ENCODE measurements at places on chromosomes 13 and 19.

DNA sequence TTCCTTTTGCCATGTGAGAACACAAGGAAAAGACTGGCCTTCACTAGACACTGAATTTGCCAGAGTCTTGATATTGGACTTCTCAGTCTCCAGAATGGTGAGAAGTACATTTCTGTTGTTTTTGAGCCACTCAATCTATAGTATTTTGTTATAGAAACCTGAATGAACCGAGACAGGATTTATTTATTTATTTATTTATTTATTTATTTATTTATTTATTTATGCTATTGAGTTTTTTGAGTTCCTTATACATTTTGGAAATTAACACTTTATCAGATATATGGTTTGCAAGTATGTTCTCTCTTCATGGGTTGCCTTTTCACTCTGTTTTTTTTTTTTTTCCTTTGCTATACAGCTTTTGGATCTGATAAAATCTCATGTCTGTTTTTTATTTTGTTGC is 319.0 kb upstream of the PCDH20 start:
- no peak for DNase-seq

DNA sequence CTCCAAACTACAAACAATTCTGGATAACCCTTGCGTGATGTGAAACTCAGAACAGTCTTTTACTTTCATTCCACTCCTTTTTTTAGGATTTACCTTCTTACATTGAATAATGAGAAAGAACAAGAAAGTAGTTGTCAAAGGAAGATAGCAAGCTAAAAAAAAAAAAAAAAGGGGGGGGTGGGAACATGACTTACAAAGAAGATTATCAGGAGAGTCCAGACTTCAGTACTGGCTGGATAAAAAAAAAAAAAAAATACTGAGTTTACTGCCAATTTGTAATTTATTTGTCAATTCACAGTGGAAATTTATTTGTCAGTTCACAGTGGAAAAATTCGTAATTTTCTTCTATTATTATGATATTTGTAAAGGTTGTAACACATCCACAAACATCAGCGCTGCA is 792.4 kb upstream of the SLITRK5 start:
- DNase-seq: no peak

DNA sequence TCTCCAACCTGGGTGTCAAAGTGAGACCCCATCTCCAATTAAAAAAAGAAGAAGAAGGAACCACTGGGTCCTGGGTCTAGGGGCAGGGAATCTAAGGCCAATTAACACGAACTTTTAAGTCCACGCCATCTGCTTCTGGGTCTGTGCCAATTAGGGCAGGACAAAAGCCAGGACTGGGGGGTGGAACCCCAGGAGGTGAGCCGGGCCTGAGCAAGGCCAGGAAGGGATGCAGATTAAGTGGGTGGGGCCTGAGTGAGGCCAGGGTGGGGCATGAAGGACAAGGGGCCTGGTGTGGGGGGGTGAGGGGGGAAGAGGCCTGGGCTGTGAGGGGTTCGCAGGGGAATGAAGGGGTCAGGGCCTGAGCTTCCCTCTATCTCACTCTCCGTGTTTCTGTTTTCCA is 26.3 kb upstream of the ZNF83 start:
- DNase-seq: no peak

- no peak for DNase-seq
Observed at GRCh38 chr19:49690656-49691242, at the start of gene CPT1C. CPT1C (plus strand) TSS chr19:49691116; CDS start chr19:49692253, 1,137 bp downstream.

GRCh38 chr19:39111593-39112199 is 13.9 kb upstream of the PAK4 start:
- no peak for DNase-seq

DNA sequence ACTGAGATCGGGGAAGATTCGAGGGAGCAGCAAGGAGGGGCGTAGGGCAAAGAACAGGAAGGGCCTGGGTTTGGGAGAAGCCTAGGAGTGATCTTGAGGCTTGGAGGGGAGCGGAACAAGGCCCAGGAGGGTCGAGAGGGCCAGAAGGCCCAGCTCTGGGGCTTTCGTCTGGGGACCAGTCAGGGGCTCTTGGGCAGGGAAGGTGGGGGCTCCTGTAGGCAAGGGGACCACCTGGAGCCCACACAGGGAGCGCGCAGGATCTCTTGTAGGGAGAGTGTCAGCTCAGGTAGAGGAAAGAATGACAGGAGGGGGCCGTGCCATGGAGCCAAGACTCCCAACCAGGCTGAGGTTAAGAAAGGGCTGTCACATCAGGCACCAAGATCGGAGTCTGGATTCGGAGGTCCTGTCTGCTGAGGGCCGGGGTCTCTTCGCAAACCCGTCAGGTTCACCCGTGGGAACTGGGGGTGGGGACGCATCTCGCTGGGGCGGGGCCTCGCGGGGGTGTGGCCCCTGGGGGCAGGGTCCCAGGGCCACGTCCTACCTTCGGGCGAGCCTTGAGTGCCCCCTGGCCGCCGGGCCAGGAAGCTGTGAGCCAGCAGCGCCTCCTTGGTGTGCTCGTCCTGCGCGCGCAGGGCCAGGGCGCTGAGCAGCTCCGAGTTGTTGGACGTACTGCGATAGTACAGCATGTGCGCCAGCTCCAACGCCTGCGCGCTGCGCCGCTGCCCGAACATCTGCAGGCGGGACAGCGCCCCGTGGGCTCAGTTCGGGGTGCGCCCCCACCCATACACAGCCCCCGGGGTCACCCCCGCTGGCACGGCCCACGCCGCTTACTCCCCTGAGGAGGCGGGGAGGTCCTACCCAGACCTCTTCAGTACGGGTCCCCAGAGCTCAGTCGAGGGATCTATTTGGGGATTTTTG is 8.4 kb downstream of the EMP3 start:
- DNase-seq: peak; percentile 74

- no peak for DNase-seq
Observed at GRCh38 chr19:843836-844545, 3.2 kb downstream of the PRTN3 start.

DNA sequence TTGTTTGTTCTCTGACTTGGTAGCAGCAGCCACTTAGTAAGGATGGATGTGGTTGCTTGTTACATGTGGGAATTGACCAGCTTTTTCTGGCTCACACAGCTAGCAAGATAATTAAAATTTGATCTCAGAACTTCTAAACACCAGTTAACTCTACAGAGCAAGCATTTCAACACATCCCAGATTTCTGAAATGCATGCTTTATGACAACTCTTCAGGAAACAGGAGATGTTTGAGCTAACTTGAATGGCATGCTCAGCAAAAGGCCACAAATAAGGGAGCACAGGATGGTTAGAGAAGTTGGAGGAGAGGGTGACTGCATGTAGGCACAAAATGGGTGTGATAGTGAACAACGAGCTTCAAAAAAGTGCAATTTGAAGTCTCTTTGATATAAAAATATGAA is 167.1 kb upstream of the SPRY2 start:
- no peak for DNase-seq

GRCh38 chr19:2578391-2578890 is 102.5 kb downstream of the GADD45B start:
- no peak for DNase-seq

GRCh38 chr13:111551204-111551820 is 230.9 kb downstream of the TEX29 start:
- no peak for DNase-seq

GRCh38 chr19:45320997-45321775 is 1.5 kb downstream of the CKM start:
- no peak for DNase-seq

GRCh38 chr19:45863840-45864628 is at the start of gene FOXA3:
FOXA3 (plus strand) TSS chr19:45864326; CDS start chr19:45864457, 131 bp downstream.
- DNase-seq: peak; percentile 30

DNA sequence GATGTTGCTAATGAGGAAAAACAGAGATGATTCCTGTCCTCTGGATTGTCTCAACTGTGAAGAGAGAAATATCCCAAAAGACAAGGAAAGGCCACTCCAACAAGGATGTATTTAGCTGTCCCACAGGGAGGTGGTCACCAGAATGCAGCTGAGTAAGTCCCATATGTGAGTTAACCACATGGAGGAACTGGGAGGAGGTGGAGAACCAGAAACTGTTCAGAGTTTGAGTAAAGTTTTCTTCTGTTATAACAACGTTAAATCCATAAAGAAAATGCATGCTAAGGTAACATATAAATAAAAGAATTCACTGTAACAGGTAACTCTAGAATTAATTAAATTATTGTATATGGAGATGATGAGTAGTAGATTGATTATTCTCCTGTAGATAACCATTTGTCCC is 5.3 kb downstream of the ZNF763 start:
- no peak for DNase-seq

DNA sequence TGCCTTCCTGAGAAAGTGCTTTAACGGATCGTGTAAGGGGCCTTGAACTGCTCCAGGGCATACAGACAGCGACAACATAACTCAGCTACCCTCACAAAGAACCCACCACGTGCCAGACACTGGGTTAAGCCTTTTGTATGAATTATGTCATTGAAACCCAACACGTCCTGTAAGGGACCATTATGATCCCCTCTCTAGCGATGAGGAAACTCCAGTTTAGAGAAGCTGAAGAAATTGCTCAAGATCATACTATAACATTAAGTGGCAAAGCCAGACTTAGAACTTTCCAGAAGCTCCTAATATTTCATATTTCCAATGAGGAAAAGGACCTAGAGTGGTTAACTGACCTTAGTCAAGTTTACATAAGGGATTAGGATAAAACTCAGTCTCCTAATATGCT is 57.0 kb upstream of the RAP2A start:
- DNase-seq: no peak

DNA sequence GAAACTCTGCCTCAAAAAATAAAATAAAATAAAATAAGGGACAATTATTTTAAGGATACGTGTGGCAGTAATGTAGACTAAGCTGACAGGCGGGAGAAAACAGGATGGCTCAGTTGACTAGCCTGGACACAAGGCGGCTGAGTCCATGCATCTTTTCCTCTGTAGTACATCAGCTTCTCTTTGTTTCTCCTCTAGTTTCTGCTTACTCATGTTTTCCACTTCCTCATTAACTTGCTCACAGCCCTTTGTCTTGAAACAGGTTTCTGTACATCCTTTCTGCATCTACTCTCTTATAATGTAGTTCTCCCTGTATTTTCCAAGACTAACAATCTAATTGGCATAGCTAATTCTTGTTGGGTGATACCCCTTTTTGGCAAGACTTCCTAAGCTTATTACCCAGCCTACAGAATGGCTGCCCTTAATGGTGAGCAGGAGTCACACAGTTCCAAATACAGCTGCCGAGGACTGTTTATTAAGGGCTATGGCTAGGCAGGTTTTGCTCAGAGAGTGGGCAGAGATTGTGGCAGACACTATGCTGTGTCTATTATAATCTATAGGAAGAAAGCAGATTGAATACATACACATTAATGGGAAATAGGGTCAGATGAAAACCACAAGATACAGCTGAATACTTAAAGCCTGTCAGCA is 58.7 kb upstream of the KLF5 start:
- DNase-seq: no peak

DNA sequence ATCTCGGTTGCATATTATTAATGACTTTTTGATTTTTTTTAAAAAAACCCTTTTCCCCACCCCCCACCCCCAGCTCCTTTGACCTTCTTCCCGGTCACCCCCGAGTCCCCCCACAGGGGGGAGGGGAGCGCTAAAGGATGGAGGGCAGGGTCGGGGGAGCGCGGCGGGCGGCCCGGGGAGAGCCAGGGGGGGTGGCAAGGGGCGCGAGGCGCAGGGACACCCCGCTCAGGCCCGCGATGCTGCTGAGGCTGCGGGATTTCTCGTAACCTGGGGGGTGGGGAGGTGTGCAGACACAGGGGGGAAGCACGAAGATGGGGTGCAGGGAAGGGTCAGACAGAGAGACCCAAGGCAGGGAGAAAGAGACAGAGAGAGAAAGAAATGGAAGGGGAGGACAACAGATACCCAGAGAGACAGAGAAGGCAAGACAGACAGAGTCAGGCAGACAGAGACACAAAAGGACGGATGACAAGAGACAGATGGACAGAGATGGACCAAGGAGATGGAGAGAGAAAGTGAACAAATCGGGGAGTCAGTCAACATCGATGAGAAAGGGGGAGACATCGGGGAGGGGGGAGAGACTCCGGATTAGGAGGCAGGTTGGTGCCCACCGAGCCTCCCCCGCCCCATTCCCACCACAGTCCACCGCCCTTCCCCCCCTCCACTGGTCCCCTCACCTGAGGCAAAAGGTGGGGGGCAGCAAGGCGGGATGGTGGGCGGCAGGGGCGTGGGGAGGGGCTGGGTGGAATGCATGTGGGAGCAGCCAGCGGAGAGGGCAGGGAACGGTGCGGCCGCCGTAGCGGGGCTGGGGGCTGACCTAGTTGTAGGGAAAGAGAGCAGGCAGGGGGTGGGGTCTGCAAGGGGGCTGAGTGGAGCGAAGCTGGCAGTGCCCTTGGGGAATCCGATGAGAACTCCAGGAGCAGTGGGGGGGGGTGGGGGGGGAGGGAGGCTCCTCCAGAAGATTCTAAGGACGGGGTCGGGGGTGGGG is 14.2 kb downstream of the KCNC3 start:
- no peak for DNase-seq

DNA sequence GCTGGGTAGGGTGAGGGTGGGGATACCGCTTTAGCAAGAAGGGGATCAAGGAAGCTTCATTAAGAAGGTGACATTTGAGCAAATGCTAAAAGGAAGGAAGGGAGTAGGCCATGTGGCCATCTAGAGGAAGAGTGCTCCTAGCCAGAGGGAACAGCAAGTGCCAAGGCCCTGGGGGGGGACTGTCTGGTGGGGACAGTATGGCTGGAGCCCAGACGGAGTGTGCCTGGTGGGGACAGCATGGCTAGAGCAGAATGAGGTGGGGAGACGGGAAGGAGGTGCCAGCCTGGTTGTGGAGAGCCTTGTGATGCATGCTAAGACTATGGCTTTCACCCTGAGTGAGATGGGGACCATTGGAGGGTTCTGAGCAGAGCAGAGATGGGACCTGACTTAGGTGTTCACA is 2.1 kb upstream of the TGFB1 start:
- no peak for DNase-seq

GRCh38 chr13:97548711-97549110 is 114.7 kb downstream of the RAP2A start:
- DNase-seq: no peak

DNA sequence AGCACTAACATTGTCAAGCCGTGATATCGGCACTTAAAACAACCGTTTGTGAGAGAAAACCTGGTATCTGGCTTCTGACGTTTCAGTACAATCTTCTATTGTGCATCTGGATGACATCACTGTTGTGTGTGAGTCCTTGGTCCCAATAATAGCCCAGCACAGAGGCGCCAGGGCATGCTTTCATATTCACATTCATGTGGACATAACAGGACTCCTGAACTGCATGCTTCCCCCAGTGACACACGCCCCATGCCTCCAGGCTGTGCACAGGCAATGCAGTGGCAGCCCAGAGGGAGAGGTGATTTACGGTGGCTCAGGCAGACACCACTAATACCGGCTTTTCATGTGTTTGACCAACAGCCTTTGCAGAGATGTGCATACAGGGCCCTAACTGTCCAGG is 58.1 kb downstream of the MRPL57 start:
- no peak for DNase-seq

DNA sequence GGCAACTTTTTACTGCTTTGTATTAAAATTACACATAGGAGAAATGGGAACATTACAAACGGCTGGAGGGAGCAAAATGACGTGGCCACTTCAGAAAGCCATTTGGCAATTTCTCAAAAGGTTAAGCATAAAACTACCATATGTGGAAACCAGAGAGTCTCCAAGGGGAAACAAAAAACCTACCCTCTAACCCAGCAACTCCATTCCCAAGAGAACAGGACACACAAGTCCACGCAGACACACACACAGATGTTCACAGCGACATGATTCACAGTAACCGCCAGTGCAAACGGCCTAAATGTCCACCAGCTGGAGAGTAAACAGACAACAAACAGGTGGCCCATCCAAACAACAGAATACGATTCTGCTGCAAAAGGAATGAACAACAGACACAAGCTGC is 37.2 kb downstream of the STK24 start:
- DNase-seq: no peak

- no peak for DNase-seq
Observed at GRCh38 chr13:30846866-30847265, 59.2 kb upstream of the MEDAG start.

- no peak for DNase-seq
Observed at GRCh38 chr19:32196690-32197420, 148.6 kb upstream of the ZNF507 start.

All from stimulated activated CD8-positive, alpha-beta memory T cell treated with anti-CD3 and anti-CD28 coated beads, Interleukin-15, amount 100 ng/mL, for 24 hours (primary cell).